LoVo (cell line): ENCODE measurements at places on chromosomes 11 and 22.

DNA sequence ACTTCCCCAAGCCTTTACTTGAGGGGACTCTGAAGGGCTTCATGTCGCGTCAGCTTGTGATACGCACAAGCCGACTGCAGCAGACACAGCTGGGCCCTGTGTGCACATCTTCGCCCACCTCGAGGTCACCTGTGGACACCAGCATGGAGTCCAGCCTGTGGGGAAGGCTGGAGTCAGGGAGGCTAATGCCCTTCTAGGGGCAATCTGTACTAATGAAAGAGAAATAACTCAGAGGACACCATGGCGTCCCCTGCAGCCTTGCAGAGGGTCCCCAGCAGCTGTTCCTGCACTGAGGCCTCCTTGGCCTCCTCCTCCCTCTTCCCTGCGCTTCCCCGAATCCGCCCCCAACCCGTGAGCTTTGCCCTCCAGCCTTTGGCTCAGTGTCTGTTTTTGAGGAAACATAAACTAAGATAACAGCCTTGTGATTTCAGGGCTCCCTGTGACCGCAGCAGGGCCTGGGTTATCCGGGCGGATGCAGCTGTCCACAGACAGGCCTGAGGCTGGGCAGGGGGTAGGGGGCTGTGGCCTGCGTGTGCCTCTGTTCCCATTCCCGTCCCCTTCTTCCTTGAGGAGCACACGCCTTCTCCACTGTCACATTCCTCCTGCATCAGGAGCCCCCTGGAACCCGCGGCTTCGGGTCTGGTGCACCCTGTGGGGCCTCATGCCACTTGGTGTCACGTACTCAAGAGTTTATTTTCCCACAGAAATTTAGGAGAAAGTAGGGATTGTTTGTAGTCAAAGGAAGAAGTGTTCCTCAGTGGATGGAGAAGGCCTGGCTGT is 25.0 kb downstream of the KRTAP5-5 start:
- no peak for DNase-seq

DNA sequence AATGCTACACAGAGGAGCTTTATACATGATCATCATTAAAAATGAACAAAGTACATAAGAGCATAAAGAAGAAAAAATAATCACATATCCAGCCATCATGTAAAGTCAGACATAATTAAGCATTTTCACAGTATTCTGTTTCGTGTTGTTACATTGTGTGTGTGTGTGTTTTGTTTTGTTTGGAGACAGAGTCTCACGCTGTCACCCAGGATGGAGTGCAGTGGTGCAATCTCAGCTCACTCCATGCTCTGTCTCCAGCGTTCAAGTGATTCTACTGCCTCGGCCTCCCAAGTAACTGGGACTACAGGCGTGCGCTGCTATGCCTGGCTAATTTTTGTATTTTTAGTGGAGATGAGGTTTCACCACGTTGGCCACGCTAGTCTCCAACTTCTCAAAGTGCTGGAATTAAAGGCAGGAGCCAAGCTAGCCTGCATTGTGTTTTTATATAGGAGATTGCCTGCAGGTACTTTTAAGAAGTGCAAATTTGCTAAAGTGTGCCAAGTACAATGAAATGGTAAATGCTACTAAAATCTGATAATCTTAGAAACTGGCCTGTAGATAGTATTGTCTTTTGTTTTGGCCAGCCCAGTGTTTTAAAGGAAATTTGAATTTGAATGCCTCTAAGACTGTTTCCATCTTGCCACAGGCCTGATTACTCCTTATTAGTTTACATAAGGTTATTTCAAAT is 7.8 kb downstream of the CTSC start:
- DNase-seq = no peak

DNA sequence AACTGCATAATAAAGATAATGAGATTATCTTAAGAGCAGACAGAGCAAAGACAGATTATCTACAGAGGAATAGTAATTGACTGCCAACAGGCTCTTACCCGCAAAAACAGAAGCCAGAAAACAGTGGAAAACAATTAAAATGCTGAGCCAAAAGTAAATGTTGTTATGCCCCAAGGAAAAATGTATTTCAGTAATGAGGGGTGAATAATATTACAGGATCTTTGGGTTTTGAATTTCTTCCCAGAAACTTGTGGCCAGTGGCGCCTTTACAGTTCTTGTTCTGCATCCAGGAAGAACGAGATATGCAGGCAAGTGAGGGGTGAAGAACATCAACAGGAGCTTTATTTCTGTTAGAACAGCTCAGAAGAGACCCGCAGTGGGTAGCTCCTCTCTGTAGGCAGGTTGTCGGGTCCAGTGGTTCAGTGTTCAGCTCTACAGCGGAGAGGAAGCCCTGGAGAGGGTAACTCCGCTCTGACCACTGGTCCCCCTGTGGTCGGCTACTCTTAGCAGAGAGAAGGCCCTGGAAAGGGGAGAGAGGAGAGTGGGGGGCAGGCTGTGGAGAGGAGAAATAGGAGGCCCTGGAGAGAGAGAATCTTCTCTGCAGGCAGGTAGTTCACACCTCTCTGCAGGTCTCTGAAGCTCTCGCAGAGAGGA is 51.8 kb upstream of the SC5D start:
- no peak for DNase-seq

GRCh38 chr11:62611705-62612365 is 740 bp downstream of the EML3 start:
- DNase-seq = no peak

- DNase-seq = no peak
Measured at GRCh38 chr11:78427615-78428265, 10.1 kb upstream of the GAB2 start.

DNA sequence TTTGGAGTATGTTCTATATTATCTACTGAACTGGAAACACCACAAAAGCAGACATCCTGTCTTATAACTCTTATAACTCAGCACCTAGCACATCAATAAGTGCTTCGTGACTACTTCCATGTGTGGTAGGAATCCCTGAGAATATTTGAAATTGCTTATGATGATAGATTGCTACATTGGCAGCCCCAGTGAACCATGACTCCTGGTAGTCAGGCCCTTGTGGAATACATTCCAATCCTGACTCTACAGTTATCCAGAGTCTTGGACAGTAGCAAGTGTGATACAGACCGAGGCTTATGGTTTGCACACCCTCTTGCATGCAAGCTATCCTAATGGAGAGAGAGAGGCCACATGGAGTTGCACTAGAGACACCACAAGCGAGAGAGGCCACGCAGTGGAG is 59.5 kb upstream of the PHF21A start:
- DNase-seq = no peak

DNA sequence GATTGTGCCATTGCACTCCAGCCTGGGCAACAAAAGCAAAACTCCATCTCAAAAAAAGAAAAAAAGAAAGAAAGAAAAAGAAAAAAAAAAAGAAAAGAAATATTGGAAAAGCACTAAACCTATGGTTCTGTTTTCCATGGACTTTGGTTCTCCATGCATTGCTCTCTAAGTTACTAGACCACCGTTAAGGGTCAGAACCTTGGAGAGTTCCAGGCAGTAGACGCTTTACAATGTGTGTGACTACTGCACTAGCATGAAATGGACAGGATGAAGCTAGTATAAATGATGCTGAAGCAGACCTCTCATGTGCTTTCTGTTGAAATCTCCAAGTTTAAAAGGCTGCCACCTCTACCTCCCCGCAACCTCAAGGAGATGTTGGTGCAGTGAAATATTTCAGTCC is 63.5 kb downstream of the SIK2 start:
- DNase-seq = no peak
